ENCODE measurements at places on chromosomes 4 and X. TPM values are rescaled to one million over a fixed set of nuclear protein-coding genes. Genes with fewer than 3 reads are reported as not detected.

ESX1 gene
- not detected for total RNA-seq

REELD1 gene
- total RNA-seq, result not detected

DUSP9 gene
- total RNA-seq, result not detected

SLC10A4 gene
- under 0.01 TPM for total RNA-seq

ANAPC10 gene
- total RNA-seq, result 41.5 TPM

BEX5 gene
- not detected for total RNA-seq

ZCCHC18 gene
- 0.64 TPM for total RNA-seq

XG gene
- 4.7 TPM for total RNA-seq

GPC3 gene
- total RNA-seq, result 0.32 TPM

CYTL1 gene
- total RNA-seq, result 1.3 TPM

TSPAN5 gene
- 46.1 TPM for total RNA-seq

ALB gene
- not detected for total RNA-seq

CCSER1 gene
- total RNA-seq, result not detected

ADGRL3 gene
- 1.3 TPM for total RNA-seq

MAGEB2 gene
- total RNA-seq, result not detected

HTR2C gene
- total RNA-seq, result under 0.01 TPM

RAB39B gene
- 0.43 TPM for total RNA-seq

FHIP1A gene
- under 0.01 TPM for total RNA-seq

HS3ST1 gene
- not detected for total RNA-seq

SERPINA7 gene
- not detected for total RNA-seq
